ENCODE measurements at places on chromosomes 12 and 14.
A peak's percentile ranks its signal among the peaks of the same experiment; 100 is the strongest.

DNA sequence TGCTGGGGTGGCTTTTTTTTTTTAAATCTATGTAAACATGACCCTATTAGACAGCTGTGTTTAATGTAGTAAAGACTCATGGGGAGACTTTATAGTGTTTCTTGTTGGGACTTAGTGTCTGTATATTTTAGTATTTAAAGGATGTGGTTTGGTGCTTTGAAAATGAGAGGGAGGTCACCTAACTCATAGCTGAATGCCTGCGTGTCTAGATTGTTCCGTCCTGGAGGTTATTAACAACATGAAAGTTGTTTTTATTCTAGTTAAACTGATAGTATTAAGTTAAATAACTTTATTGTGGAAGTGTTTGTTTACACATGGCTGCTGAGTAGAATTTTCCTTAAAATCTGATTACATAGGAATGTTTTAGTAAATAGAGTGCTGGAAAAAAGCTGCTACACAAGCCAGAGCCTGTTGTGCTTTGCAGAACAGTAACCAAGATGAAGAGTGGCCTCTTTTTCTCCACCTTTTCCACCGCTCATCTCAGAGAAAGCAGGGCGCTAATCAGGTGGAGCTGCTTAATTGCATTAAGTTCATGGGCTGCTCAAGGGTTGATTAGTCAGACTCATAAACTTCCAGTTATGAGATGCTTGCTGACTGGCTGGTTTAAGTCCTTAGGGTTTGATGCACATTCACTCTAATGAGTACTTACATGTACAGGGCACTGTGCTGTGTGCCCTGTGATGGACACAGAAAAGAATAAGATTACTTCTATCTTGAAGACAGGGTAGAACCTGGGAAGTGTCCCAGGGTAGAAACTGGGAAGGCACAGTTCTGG, 62.7 kb downstream of the FBXO34 start:
- DNase-seq = no peak

DNA sequence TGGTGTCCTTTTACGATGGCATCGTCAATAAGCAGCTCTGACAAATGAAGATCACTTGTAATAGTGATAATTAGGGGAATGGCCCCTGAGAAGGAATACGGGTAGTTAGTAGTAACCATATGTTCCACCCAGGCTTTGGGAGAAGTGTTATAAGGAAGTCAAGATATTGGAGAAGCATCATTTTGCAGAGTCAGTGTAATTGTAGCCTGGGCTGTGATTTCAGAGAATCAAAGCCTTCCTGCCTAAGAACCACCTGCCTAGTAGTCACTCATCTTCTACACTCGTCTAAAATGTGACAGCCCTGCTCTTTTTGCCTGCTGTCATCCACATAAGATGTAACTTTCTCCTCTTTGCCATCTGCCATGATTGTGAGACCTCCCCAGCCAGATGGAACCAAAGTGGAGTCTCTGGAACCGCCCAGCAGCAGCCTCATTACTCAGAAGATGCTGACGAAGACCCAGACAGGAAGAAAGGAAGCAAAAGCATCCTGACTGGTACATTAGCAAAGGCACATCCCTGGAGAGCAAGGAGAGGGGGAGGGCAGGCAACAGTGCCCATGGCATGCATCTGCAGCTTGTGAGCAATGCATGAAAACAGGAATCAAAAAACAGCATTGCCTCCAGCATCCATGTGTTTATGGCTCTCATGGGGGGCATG, 12.6 kb upstream of the EDDM3A start:
- DNase-seq = no peak

DNA sequence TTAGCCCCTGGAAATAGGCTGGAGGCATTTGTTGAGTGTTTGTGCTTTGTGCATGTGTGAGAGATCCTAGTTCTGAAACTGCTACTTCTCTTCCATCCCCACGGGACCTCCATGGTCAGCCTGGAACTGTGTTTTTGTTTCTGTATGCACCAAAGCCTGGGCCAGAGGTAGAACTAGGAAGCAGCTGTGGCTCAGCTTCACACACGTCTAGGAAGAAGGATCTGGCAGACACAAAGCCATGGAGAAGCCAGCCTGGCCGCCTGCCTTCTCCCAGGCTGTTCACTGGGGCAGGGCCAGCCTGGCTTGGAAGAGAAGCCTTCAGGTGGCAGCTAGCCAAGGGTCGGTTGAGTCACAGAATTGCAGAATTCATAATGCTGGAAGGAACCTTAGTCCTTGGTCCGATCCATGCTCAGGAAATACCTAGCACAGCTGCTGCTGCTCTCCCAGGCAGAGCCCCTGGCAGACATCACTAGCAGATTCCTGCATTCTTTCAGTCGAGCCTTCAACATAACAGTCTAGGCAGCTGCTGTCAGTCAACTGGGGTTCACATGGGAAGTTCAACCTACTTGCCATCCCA, 27.0 kb downstream of the RIN3 start:
- peak; percentile 45 for DNase-seq

GRCh38 chr14:68219407-68219806, 399.8 kb downstream of the RAD51B start:
- no peak for DNase-seq

- DNase-seq = no peak
Observed at GRCh38 chr12:75938189-75938588, 93.4 kb downstream of the PHLDA1 start.

DNA sequence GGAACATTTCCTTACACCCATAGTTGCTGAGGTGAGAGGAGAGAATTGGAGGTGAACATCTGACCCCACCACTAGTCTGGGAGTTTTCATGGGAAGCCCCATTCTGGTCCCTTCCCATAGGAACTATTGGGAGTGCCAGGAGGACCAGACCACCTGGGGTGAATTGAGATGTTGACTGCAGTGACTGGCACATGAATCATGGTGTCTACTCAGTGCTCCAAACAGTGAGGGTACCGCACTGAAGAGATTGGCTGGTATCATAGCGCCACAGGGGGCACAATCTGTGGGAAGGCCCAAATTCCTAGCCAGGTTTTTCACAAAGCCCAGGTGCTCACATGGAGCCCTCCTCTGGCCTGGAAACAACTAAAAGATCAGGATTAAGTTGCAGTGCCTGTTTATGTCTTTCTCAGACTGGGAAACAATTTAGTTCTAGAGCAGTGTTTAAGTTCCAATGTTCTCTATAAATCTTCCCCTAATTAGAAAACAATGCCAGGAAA, 3.7 kb upstream of the RNASE9 start:
- DNase-seq = no peak

GRCh38 chr12:46224386-46224785, 44.5 kb downstream of the SLC38A1 start:
- no peak for DNase-seq

DNA sequence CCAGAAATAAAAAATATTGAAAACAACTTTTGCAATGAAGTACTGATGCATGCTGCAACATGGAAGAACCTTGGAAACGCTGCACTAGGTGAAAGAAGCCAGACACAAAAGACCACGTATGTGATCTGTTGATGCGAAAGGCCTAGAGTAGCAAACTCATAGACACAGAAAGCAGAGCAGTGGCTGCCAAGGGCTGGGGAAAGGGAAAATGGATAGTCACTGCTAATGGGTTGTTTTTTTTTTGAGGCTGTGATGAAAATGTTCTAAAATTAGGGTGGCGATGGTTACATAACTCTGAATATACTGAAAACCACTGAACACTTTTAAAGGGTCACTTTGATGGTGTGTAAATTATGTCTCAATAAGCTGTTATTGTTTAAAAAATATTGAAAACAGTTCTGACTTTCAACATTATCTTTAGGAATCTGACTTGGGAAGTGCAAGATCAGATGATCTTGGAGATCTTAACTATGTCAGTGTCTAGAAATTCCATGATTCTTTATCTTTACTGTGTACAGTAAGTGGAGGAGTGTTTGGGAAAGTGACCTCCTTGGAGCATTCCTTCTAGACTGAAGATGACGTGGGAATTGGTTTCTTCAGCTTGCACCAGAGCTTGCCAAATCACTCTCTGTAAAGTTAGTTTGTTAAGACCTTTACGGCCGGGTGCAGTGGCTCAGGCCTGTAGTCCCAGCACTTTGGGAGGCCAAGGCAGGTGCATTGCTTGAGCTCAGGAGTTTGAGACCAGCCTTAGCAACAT, 12.4 kb downstream of the MLXIP start:
- no peak for DNase-seq

- no peak for DNase-seq
Observed at GRCh38 chr14:55711175-55711811, 131.3 kb downstream of the KTN1 start.

GRCh38 chr14:101499080-101499479, 62.2 kb upstream of the DIO3 start:
- DNase-seq = no peak

DNA sequence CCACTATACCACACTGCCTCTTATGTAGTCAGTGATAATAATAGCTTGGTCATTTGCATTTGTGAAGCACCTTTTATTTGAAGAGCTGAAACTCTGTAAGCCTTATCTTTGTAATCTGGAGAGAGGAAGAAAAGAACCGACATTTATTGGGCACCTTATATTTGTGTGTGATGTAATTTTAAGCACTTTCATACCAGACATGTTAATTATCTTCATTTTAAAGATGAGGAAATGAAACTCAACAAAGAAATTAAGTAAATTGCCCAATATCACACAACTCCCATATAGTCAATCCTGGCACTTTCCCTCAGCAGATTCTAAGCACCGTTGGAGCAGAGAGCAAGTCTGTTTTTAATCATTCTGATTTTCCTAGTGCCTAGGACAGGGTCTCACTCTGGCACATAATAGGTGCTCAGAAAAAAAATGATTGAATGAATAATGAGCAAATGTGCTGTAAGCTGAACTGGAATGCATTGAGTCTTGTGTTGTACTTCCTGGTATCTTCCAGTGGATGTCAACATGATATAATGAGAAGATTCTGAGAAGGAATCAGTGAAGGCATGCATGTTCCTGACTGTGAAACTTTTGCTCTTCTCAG, 418.9 kb downstream of the ZFP36L1 start:
- DNase-seq = no peak

DNA sequence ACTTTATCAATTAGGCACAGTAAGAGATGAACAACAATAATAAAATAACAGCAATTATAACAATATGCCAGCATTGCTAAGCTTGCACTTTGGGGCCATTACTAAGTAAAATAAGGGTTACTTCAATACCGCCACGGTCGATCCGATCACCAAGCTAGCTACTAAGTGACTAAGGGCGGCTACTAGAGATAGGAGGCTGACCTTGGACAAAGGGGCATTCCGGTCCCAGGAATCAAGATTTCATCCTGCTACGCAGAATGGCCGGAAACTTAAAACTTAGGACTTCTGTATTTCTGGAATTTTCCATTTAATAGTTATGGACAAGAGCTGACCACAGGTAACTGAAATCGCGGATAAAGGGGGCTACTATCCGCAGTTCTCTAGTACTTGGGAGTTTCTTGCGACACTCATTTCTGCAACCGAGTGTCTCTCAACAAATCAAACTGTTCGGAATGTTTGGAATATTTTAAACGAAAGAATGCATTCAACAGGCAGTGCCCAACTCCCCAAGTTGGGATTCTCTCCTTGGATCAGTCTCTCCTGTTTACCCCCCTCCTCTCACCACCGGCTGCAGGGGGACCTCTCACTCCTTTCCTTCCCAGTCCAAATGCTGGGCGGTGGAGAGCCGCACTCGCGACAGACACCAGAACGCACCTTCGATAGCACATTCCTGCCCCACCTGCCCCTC, 650 bp downstream of the HEBP1 start:
- no peak for DNase-seq

GRCh38 chr14:103684871-103685270, 30.4 kb downstream of the XRCC3 start:
- DNase-seq = no peak

DNA sequence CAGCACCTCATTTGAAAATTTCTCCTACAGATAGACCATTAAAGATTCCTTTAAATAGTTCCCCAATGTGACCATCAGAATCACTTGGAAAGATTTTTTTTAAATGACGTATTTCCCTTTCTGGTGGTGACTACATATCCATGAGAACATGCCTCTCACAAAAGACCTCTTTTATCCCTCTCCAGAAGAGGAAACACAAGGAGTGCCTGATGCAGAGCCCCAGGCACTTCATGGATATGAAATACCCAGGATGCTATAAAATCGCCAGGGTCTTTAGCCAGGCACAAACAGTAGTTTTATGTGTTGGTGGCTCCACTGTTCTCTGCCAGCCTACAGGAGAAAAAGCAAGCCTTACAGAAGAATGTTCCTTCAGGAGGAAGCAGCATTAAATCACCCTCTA, 97.1 kb downstream of the ETNK1 start:
- DNase-seq = no peak

GRCh38 chr12:24977711-24978110, 28.8 kb upstream of the BCAT1 start:
- no peak for DNase-seq

- DNase-seq = no peak
Observed at GRCh38 chr12:52735816-52736632, 32.7 kb upstream of the KRT77 start.

GRCh38 chr12:90915353-90915752, 39.6 kb downstream of the CCER1 start:
- DNase-seq = no peak

DNA sequence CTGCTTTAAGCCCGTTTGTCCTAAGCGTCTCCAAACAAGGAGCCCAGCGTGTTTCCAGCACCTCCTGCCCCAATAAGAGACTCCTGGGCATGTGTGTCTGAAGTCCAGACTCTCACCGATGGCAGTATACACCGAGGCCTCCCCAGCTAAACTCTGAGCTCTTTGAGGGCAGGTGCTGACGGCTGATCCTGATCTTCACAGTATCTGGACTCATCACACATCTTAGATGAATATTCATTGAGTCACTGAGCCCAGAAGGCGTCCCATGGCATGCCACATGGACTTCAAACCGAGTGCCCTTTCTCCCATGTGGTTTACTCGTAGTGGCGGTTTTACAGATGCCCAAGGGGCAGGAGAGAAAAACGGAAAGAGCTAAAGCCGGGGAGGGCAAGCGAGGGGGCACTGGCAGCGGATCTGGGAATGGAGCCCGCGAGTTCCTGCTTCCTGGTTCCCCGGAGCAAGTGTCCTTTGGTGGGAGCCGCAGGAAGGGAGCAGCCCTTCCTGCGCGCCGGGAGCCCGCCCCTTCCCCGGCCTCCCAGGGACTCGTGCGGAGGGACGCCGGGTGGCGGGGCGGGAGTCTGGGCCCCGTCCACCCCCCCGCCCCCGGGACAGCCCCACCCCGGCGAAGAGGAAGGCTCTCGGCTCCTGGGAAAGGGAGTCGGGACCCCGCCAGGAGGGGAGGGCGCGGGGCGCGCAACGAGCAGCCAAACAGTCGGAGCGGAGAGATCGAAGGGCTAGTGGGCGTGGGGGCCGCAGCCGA, 585 bp upstream of the TEAD4 start:
- peak; percentile 66 for DNase-seq

DNA sequence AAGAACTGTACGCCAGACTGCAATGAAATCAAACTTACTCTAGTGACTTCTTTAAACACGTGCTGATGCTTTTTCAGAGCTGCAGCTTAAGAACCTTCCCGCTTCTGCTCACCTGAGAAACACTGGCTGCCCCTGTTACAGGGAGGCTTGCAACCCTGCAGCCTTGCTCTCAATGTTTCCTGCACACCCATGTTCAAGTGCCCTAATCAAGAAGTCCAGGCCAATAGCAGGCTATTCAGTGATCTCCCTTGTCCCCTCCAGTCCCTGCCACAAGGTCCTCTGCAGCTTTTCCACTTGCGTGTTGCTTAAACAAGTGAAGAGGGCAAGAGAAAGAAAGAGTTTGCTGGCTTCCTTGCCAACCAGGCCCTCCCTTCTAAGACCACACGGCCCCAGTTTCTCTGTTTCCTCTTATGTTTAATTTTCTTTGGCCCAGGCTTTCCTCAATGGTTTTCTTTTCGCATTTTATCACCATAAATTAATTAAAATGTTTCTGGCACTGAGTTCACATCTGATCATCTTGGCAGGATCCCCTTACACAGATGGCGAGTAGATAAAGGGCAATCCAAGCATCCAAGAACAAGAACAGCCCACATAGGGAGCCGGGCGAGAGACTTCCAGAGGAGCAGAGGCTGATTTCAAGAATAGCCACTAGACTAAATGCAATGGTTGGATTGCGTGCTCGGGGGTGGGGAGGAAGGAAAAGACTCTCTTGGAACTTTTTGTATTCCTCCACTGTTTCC, 82.3 kb upstream of the CDKN3 start:
- no peak for DNase-seq

All from DMS79 treated with DMSO at 0.1 percent for 48 hours (cell line).